ENCODE measurements at places on chromosomes 13 and 19.

DNA sequence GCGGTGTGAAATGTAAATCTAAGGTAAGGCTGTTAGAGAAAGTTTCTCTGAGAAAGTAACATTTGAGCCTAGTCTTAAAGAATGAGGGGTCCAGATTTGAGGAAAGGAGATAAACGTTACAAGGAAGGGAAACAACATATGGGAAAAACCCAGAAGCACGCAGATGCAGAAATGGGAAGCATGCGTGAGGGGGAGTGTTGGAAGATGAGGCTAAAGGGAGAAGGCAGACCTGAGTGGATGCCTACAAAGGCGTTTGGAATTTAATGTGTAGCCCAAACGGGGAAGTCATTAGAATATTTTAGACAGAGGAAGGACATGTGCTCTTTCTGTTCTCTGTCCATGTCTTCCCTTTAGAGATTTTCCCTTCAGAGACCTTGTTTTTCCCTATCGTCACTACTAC is 61.0 kb downstream of the TPT1 start:
- DNase-seq, result no peak

- no peak for DNase-seq
These were observed 434.4 kb upstream of the NBEA start for GRCh38 chr13:34507630-34508029.

- DNase-seq, result no peak
These were observed 360.9 kb downstream of the SLITRK5 start for GRCh38 chr13:88031980-88032559.

DNA sequence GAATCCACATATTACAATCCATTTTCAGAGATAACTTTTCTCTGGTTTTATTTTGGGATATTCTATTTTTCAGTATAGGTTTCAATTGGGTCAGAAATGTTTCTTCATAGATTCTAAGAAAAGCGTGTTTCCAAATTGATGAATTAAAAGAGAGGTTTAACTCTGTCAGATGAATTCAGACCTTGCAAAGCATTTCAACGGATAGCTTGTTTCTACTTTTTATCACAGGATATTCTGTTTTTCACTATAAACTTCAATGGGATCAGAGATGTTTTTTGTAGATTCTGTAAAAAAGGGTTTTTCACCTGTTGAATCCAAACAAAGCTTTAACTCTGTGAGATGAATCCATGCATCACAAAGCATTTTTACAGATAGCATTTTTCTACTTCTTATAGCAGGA is 1498.1 kb downstream of the UQCRFS1 start:
- no peak for DNase-seq

DNA sequence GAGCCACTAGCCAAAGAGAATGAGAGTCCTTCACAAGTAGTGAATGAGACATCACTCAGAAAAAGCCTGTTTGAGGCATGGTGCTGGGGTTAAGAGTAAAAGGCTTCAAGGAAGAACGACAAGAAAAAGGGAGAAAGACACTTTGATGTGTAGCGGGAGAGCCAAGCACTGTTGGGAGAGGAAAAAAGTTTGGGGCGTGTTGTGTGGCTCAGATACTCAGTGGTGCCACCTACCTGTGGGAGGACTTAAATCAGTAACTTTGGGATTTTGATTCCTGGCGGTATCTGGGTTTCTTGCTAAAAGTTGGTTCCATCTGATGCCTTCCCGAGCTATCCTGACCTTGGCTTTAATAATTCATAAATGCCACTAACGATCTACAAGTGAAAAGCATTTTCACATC is 12.3 kb downstream of the ELSPBP1 start:
- no peak for DNase-seq

GRCh38 chr19:1756264-1756663 is 3.0 kb downstream of the ONECUT3 start:
- DNase-seq, result no peak

GRCh38 chr13:93882086-93882651 is 597.3 kb downstream of the DCT start:
- DNase-seq, result no peak

DNA sequence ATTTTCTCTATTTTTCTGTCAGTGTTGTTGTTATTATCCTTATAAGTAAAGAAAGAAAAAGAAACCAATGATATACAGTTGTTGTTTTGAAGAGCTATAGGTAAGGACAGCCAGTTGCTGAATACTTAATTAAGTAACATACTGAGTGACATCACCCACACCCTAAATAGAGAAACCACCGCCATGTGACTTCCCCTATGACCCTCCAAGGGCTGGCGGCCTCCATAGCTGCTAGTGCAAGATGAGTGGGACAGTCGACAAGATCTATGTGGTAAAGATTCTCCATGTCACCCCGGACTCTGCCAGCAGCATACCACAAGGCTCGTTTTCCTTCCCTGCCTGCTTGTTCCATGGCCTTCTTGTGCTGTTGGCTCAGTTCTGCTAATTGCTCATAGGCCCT is 221.1 kb downstream of the DNAJC15 start:
- no peak for DNase-seq

DNA sequence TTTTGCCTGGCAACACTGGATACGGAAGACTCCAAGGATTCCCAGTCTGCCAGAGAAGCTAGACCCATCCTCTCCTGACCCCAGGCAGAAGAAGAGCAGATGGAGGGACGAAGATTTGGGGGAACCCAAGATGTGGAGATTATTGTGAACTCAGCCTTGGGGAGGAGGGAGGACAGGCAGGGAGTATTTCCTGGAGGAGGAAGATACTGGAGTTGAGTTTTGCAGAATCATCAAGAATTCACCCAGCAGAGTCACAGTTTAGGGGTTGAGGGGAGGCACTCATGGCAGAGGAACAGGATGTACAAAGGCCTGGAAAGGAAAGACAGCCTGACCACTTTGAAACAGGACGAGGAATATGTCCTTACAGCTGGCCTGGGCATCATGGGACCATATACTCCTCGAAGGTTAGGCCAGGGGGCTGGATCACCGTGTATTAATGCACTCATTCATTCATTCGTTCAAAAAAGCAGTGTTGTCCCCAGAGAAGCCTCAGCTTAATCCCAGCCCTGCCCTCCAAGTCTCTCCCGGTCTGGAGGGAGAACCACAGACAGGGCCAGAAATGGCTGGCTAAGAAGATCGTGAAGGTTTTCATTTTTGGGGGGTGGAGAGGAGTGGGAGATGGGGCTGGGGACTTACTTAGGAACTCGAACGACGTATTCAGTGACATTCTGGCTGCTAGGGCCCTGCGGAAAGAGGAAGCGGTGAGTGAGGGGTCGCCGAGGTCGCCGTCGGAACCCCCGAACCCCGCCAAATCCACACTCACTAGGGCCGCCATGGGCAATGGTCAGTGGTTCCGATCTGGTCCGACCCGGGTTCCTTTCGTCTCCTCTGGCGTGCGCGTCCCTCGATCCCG is 517 bp downstream of the GTF2F1 start:
- no peak for DNase-seq

DNA sequence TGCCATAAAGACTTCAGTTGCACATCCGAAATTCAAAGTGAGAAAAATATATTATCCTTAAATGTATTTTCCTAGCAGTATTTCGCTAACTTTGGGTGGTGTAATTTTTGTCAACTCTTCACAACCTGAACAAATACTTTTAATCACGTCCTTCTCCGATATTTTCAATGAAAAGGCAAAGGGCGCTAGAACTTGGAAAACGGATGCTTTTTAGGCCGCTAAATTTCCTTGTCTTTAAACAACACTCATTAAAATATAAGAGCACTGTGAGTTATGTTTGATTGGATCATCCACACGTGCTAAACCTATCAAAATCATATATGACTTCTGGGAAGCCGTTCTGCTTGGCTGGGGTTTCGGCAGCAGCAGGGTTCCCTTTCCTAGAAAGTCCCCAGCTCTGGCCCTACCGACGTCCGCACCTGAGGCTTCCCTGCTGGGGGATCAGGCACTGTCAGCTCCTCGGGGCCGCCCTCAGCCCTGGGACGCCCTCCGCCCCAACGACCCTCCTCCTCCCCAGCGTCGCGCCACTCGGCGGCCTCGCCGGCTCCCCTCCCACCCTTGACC is 462 bp upstream of the MPHOSPH8 start:
- DNase-seq, result no peak

DNA sequence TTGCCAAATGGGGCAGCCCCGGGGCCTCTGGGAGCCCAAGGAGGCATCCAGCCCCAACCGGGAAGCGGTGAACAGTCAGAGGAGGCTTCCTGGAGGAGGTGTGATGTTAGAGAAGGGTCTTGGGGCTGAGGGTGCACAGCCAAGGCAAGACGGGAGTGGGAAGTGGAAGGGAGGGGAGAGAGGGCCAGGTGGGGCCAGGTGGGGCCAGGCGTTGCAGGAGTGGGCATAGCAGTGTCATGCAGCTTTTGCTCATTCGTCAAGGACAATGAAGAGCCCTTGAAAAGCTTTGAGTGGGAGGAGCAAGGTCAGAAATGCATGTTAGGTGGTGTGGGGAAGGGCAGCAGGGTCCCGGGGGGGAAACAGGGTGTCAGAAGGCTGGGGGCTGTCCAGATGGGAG is 1.8 kb downstream of the FBN3 start:
- DNase-seq, result no peak

GRCh38 chr19:3893509-3894179 is 13.2 kb downstream of the ATCAY start:
- no peak for DNase-seq

- DNase-seq, result no peak
These were observed 92.5 kb downstream of the ZIC5 start for GRCh38 chr13:99878921-99879610.

DNA sequence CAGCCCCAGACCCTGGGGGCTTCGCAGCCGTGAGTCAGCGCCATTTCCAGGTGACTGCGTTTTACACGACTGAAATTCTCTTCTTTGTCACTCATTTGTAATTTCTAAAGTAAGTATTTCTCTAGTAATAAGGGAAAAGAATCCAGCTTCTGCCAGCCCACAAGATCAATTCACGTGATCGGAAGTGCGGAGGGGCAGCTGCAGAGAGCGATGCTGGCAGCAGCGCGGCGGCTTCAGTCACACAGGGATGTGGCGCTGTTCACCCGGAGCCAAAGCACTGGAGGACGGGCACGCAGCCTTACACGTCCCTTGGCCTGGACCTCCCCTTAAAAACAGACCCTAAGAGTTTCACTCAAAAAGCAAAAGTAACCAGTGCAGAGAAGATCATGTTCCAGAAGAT is 18.4 kb downstream of the GRTP1 start:
- no peak for DNase-seq

DNA sequence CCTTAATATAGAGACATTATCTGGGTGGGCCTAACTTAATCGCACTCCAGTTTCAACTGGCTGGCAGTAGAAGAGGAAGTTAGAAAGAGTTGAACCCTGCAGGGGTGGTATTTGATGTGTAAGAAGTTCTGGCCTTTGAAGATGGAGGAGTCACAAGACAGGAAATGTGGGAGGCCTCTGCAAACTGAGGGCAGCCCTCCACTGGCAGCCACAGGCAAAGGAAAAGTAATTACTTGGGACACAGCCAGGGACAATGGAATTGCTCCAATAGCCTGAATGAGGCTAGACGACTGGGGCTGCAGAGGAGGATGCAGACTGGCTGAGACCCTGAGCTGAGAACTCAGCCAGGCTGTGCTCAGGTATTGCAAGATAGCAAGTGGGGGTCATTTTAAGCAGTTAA is 703.3 kb upstream of the ARGLU1 start:
- no peak for DNase-seq
